ENCODE measurements at places on chromosomes 2 and 18.

GRCh38 chr2:235512699-235513053 lies 18.8 kb downstream of the AGAP1 start:
- no peak for DNase-seq

DNA sequence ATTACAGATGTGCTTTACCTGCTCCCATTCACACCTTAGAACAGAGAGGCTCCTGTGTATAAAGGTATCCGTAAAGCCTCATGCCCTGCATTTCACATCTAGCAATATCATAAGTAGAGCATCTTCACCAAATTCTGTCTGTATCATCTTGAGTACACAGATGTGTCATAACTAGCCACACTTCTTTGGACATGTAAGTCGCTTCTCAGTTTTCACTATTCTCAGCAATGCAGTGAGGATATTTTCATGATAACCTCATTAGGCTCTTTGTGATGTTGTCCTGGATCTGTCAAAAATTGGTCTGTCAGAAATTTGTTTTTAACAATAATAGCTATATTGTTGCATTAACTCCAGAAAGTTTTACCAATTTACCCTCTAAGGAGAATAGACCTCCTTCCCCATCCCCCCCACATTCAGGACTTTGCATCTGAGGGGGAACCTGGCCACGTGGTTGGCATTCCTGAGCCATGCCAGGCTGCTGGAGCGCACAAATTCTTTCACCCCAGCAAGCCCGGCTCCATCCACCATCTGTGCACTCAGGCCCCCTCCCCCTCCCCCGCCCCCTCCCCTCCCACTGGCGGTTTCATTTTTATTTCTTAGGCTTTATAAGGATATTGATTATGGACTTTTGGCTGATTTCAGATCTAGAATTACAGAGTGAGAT lies 34.1 kb downstream of the AGAP1 start:
- no peak for DNase-seq

- no peak for DNase-seq
Measured at GRCh38 chr2:241393524-241394196, 37.6 kb downstream of the FARP2 start.

GRCh38 chr2:160940699-160941098 lies 219.5 kb upstream of the TANK start:
- no peak for DNase-seq

- DNase-seq, result no peak
Measured at GRCh38 chr2:116162395-116162794, 1652.1 kb upstream of the DDX18 start.

DNA sequence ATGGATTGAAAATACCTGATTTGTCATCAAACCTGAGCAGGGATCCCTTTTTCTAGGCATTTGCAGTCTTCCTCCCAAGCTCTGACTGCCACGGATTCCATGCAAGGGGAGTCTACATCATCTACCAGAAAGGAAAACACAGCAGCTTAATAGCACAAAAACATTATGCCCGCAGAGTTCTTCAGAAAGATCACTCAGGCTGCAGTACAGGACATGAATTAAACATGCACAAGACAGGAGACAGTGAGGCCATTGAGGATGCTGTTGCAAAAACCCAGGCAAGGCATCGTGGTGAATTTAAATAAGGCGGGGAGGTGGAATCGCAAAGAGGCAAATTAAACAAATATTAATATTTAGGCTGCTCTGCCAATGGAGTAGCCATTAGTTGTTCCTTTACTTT lies 88.5 kb downstream of the MRPS9 start:
- DNase-seq, result no peak

DNA sequence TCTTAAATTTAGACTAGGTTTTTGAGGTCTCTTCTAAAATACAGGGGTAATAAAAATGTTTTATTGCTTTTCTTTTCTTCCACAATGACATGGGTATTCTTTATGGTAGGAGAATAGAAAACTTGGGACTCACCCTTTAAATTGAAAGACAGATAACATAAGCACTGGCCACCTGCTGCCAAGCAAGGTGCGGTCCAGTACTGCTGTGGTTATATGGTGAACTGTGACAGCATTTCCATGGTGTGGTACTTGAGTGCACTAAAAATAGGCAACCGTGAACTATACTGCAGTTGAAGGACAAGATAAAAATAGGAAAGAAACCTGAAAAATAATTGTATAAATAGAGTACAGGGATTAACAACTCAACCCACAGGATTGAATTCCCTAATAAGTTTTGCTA lies 54.4 kb upstream of the GRB14 start:
- DNase-seq, result no peak
